ENCODE measurements at places on chromosomes 7 and 10. TPM values are rescaled to one million over a fixed set of nuclear protein-coding genes. Genes with fewer than 3 reads are reported as not detected.

The TMEM243 gene
- 25.8 TPM for total RNA-seq

The FAM180A gene
- total RNA-seq = not detected

The SFTPD gene
- total RNA-seq = 0.19 TPM

The RNF148 gene
- not detected for total RNA-seq

The AKR1C4 gene
- total RNA-seq = 0.32 TPM

All from A549 treated with ZK216348 at 1 μM for 4 hours (cell line).